AML-193 (cell line): ENCODE measurements at places on chromosomes 16 and 17.

- DNase-seq = peak; percentile 12
These were observed 48.5 kb downstream of the HAPSTR1 start for GRCh38 chr16:9139965-9140364.

- no peak for DNase-seq
These were observed 20.1 kb downstream of the CHMP1A start for GRCh38 chr16:89637379-89637778.

DNA sequence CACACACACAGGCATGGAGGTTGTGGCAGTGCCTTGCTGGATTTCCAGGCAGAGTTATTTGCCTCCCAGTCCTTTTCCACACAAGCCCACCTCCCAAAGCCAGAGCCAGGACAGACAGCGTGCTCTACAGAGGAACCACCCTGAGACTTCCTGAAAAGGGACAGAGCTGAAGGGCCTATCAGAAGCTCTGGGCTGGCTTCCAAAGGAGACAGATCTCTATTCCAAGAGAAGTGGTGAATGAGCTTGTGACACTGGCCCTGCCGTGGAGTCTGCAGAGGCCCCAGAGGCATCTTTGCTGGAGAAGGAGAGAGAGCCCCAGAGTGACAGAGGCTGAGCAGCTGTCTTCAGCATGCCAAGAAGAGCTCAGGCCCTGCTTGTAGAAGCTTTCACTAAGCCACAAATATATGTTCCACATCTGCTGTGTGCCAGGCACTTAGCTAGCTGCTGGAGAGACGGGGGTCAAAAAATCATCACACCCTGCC is 8.3 kb upstream of the LPCAT2 start:
- DNase-seq = peak; percentile 72

DNA sequence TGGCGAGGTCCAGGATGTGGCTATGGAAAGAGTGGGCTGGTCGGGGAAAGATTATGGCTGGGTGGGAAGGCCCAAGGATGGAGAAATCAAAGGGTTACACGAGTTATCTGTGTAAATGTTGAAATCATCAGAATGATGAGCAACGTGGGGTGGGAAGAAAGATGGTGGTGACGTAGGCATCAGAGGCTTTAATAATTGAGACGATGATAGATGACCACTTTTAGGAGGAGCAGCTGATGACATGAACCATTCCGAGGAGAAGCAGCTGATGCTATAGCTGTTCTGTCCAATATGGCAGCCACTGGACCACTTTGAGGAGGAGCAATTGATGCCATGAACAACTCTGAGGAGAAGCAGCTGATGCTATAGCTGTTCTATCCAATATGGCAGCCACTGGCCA is 141.2 kb downstream of the USP31 start:
- DNase-seq = no peak

DNA sequence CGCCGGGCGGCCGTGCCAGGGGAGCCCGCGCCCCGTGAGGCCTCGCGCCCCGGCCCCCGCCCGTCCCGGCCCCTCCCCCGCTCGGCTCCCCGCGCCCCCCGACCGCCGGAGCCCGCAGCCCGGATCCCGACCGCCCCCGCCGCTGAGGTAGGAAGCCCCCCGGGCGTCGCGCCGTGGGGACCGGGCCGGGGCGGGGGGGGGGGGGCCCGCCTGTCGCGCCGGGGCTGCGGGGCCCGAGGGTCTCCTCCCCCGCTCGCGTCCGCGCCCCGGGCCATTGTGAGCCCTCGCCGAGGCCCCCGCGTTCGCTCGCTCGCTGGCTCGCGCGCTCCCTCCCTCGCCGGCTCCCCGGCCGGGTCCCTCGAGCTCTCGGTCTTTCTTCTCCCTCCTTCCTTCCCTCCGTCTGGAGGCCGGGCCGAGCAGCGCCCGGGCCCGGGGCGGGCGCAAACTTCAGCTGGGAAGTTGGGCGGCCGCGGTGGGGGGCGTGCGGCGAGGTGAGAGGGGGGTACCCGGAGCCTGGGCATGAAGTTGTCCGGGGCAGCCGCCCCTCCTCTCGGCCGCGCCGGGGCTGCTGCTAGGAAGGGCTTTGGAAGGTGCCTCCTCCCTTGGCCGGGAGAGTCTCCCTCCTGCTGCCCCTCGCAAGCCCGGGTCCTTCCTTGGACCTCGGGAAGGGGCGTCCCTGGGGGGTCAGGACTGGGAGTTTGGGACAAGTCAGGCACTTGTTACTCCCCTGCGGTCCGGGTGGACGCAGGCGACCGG is 419 bp downstream of the GLIS2 start:
- DNase-seq = no peak

DNA sequence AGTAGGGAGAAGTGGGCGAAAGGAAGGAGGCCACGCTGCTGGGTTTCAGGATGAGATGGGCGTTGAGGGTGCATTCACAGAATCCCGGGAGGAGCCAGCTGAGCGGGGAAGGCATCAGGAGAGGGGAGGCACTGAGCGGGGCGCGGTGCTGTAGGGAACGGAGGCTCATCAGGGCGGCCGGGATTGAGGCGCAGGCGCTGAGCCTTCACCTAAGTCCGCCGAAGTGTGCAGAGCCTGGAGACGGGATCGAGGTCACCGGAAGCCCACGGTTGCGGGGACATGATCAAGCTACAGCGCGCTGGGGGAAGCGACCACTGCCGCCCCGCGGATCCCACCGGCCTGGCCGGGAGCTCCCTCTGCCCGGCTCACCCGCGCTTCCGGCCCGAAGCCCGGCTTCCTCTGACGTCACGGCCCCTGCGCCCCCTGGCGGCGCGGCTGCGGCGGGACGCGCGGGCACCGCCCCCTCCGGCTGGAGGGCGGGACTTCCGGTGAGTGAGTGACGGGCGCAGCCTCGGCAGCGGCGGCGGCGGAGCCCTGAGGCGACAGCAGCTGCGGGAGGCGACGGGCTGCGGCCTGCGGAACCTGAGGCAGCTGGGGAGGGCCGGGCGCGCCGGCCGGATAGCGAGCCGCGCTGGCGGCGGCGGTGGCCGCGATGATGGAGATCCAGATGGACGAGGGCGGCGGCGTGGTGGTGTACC is at the start of gene MAPK8IP3:
Gene MAPK8IP3 (plus strand): TSS at position 508 of the 698 bp plus-strand sequence. CDS start 145 bp downstream, at position 653.
- peak; percentile 68 for DNase-seq

GRCh38 chr17:53118948-53119347 is 703.8 kb upstream of the KIF2B start:
- no peak for DNase-seq

DNA sequence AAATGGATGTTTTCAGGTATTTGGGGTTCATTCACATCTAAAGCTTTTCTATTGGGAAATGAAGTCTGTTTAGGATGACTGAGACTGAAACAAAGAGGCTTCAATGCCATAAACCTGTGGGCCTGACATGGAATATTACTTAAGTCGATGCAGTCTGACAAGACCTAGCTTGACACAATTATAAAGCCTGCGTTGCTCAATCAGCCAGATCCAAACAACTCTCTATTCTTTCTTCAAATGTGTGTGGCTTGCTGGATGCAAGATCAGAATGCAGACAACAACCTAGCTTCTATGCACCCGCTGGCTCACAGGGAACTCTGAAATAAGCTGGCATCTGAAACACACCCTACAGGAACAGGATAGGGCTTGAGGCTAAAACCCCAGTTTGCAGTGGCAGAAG is 40.0 kb downstream of the RFFL start:
- no peak for DNase-seq

- DNase-seq = no peak
These were observed 17.2 kb downstream of the COIL start for GRCh38 chr17:56943505-56944125.

DNA sequence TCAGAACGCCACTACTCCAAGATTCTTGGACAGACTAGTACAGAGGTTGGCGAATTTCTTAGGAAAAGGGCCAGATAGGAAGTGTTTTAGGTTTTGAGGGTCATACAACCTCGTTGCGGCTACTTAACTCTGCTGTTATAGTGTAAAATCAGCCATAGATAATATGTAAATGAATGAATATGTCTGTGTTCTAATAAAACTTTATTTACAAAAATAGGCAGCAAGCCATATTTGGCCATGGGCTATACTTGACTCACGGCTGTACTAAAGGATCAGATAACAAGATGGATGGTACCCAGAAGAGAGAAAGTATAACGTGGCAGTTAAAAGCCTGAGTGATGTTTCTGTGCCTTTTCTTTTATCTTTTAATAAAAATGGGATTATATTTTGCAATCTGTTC is 125.5 kb downstream of the HS3ST4 start:
- DNase-seq = no peak

- no peak for DNase-seq
These were observed 129.5 kb downstream of the UTP18 start for GRCh38 chr17:51389875-51390274.

GRCh38 chr16:677316-678190 is 2.1 kb downstream of the RHBDL1 start:
- DNase-seq = no peak

GRCh38 chr16:53509906-53510703 is 7.1 kb upstream of the AKTIP start:
- DNase-seq = peak; percentile 33

DNA sequence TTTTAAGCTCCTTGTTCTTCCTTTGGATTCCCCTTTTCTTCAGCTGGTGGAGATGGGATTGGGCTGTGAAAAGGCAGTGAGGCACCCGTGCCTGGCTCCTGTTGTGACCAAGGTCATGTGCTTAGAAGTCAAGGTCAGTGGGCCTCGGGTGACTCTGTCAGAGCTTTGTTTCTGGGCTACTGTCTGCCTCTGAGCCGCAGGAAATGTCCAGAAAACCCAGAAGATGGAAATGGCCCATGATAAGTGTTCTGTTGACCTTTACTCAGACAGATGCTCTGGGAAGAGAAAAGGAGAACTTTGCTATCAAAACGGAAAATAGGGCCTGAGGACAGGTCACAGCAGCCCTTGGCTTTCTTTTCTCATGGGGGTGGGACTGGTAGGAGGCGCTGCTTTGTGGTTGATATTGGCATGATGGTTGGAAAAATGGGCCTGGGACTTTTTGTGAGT is 2.9 kb downstream of the ABCC1 start:
- DNase-seq = no peak

DNA sequence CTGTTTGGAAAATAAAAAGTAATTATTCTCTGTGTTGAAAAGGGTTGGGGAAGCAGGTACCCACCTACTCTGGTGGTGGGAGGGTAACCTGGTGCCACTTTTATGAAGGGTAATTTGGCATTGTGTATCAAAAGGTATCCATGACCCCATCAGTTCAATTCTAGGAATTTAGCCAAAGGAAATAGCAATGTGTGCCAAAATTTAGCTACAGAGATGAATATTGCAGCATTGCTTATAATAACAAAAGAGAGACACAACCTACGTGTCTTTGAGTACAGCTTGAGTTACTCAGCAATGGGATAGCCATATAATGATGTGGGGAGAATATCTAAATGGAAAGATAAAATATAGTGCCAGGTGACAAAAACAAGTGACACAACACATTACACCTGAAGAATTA is 170.7 kb downstream of the NTN1 start:
- DNase-seq = no peak

GRCh38 chr17:45977976-45978626 is 20.9 kb upstream of the STH start:
- DNase-seq = no peak
